ENCODE measurements at places on chromosomes 4 and X.
A peak's percentile ranks its signal among the peaks of the same experiment; 100 is the strongest.

- DNase-seq, result no peak
Measured at GRCh38 chrX:15151267-15152186, 118.4 kb downstream of the ASB9 start.

- no peak for DNase-seq
Measured at GRCh38 chrX:40531056-40531826, 49.5 kb upstream of the ATP6AP2 start.

DNA sequence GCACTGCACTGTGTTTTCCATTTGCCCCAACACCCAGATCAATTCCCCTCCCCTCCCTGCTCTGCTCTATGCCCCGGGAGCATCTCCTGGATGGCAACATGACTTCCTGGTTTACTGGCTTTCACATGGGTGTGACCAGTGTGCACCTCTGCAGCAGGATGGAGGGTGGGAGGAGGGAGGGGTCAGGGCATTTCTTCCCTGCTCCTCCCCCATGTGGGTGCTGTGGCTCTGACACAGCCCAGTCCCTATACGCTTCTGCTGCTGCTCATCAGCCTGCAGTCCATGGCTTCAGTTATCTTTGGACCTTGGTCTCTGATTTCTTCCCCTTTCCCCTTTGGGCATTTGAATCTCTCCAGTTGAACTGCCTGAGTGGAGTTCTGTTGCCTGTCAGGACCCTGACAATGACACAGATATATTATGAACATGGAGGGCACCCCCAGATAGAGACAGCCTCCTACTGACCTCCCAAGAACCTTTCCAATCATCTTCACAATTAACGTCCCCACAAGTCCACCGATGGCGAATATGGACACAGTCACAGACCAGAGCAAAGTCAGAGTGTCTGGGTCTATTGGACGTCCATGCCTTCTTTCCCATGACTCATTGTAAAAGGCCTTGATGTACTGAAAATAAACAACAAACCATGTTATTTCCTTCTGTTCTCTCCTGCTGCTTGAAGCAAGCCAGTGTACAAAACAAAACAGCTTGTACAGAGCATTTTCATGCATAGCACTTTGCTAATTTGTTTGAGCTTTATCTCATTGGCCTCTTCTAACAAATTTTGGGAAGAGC, 24.8 kb downstream of the SLC2A9 start:
- DNase-seq, result no peak

- no peak for DNase-seq
Measured at GRCh38 chr4:138616775-138617174, 374.6 kb upstream of the SLC7A11 start.

DNA sequence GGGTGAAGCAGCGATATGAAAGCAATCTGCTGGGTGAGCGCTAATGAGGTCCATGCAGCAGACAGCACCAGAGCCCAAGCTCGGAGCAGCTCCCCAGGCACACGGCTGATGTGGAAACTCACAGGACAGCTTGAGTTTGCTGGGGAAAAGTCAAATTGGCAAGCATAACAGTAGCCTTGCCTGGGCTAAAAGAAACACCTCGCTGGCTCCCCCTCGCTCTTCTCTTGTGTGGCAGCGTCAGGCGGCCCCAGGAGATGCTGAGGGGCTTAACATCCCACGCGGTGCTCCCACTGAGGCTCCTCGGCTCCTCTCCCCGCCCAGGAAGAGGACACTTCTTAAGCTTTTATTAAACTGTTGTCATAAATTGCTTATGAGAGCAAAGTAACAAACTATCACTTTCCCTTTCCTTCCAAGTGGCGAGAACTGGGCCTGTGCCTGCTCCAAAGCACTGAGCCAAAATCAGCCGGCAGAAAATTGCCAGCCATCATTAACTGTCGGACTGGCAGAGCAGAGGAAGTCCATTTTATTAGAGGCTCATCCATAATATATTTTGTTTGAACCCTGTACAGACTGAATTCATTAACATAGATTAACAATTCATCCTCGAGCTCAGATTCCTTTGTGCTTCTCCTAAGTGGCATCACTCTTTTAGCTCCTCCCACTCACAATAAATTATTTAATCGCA, 111.4 kb downstream of the TSPAN5 start:
- DNase-seq, result peak; percentile 65

DNA sequence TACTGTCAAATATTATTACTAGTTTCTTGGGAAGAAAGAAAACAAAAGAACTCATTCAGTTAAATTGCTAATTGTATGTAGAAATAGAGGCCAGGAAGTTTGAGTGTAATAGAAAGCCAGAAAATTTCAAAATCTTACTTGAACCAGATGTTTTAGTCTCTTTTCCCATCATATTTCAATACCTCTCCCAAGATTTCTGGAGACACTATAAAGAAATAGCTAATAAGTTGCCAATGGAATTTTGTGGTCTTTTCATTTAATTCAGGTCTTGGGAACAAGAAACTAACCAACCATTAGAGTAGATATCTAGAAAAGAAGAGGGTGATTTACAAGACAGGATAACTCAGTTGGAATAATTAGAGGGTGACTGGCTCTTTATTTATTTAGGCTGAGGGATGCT, 112.2 kb downstream of the AGTR2 start:
- DNase-seq, result no peak

DNA sequence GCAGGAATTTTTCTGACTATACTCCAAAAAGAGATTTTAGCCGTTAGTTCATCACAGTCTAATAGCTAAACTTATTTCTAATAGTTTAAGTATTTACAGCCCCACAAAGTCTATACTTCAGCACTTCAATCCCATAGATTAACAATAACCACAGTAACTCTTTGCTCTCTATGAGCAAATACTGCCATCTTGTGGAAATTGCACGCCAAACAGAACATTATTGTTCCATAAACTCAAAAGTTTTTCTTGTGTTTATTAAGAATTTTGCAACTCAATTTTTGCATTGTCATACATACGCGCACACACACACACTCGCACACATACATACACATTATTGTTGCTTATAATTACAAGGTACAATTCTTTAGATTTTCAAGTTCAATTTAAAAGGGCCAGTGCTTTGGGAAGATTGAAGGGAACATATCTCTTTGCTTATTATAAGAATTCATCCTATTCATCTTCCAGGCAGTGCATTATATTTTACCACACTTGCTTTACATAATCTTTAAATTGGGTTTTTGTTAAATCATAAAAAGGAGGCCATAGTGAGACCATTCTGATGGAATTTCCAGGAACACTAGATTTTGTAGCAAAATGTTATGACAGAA, 63.8 kb upstream of the ATOH1 start:
- peak; percentile 55 for DNase-seq

- no peak for DNase-seq
Measured at GRCh38 chr4:168143601-168144000, 51.3 kb downstream of the ANXA10 start.

DNA sequence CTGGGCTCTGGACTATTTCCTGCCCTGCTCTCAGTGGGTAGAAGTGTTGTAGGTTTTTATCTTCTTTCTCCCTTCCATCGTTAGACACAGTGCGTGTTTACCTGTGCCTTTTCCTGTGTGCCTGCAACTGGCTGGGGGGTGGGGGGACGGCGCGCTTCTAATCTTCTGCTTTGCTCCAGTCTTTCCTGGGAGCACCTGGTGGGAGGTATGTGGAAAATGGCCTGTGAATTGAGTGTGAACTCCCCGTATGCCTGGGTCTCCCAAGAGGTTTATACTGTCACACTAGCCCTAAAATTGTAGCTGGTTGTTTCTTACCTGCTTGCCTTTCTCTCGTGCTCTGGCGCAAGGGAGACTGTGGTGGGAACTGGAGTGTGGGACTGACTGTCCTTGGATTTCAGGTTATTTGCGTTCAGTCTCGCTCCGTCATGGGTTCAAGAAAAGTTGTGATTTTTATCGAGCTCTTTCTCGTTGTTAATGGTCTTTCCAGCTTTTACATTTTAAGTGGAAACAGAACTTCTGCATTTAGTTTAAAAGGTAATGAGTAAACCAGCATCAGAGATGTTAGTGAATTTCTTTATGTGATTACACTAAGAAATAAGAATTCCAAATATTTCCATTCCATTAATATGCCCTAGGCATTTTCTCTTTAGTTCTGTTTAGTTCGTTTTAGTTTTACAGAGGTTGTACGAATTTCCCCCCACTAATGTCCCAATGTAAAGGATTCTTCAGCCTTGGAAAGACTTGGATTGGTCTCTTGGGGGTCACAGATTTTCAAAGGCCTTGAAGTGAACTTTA, 15.3 kb downstream of the MRPL1 start:
- DNase-seq, result no peak
